ENCODE measurements at places on chromosomes 6 and 20.

DNA sequence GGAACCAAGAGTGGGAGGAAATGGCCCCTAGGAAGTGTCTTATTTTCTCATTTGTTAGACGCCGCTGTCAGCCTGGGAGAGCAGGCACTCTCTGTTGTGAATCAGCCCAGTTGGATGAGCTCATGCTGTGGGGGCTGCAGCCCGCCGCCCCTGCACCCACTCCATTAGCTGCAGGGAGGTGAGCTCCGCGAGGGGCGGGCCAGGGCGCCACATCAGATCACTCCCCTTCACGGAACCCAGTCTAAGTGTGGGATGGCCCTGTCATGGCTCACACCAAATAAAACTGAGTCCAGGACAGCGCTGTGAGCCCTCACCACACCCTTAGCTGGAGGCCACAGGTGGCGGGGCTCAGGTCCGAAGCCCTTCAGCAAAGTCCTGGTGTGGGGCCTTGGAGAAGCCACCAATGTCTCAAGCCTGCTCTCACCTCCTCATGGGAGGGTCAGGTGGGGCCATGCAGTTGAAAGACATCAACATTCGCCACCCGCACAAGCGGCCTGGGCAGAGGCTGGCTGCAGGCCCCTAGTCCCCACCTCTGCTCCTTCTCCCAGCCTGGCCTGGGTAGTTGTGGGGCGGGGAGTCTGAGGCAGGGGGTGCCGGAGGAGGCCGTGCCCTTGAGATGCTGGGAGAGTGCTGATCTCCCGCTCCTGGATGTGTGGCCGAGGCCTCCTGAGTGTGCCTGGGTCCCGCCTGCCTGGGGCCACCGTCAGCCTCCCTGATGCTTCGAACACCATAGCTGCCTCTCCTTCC is 66.2 kb upstream of the SLCO4A1 start:
- no peak for DNase-seq

DNA sequence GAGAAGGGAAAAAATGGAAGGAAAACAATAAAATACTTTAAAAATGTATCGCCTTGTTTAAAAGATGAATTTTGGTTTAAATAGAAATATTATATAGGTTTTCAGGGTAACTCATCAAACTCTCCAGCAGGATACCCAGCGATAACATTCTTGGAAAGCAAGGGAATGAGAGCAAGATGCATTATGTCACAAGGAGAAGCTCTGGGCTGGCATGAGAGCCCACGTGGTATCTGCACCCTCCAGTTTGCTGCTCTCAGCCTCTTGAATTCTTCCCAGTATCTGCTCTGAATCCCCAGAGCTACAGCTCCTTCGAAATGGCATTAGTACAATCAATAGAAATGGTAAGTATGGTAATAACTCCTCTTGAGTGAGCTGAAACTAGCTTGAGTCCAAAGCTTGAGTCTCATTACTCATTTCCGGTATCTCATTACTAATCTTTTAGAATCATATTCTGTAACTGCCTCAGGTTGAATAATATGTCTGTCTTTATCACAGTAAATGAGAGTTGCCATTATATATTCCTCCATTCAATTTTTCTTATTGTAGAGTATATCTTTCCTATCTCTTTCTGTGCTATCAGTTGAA is 4.9 kb upstream of the TMEM242 start:
- DNase-seq, result peak; percentile 32

DNA sequence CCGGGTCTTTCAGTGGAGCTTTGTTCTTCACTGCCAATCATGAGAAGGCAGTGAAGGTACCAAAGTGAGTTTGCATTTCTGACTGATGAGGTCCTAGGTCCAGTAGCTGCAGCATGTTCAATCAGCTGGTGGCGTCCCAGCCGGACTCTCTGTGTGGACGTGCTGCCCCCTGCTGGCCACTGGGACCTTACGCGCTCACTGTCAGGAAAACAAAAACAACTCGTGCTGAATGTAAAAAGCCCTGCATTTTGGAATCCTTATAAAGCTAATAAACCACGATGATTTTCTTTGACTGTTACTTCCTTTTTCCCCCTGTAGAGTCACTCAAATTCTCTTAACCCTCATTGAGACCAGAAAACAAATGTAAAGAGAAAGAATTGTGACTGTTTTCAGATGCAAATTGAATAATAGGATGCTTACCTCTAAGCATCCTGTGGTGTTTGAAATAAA is 4.9 kb upstream of the CD24 start:
- peak; percentile 65 for DNase-seq

DNA sequence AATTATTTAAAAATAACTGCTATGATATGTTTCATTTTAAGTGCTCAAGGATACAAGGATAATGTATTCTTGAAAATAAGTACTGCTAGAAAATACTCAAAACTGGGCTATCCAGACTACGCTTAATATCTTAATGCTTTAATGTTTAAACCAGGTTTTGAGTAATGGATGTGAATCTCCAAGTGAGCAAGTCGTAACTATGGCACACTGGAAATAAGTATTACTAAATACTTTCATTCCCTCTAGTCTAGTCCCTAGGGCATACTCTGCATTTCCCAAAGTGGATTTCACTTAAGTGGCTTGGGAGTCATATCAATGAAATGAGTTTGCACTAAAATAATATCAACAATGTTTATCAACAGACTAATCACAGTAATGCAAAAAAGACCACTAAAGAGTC is 48.1 kb downstream of the HMGCLL1 start:
- DNase-seq, result no peak

DNA sequence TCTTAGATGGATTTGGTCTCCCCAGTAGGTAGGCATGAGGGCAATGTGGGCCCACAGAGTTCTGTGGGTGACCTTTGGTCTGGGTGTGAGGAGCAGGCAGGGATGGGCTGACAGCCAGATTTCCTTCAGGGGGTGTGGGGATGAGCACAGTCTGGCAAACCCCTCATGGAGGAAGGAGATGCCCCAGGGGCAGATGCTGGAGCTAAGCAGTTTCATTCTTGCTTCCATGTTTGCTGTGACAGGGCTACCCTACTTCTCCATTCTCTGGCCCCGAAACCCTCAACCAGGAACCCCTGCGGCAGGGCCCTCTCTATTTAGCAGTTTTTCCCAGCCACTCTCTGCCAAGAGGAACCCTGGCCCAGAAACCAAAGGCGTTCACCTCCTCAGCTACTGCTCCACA is 40.4 kb downstream of the GCLC start:
- no peak for DNase-seq

DNA sequence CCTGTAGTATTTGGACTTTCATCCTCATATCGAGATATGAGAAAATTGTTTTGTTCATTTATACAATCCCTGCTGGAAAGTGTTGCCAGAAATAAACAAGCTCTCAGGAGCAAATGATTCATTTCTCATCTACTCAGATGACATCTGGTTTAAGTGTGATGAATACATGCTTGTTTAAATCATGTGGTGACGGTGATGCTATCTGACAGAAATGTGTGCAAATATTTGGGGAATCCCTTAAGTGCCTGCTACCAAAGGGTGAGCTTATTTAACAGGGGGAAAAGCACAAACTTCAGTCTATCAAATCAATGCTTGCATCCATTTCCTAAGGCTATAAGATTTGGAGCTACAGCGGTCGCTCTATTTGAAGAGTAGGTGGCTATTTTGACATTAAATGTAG is 368.3 kb upstream of the SASH1 start:
- no peak for DNase-seq

- no peak for DNase-seq
Measured at GRCh38 chr20:50586531-50587232, 76.5 kb downstream of the PTPN1 start.

- no peak for DNase-seq
Measured at GRCh38 chr20:51164731-51165130, 141.8 kb upstream of the KCNG1 start.

- DNase-seq, result no peak
Measured at GRCh38 chr6:56484669-56485068, 158.0 kb downstream of the DST start.

DNA sequence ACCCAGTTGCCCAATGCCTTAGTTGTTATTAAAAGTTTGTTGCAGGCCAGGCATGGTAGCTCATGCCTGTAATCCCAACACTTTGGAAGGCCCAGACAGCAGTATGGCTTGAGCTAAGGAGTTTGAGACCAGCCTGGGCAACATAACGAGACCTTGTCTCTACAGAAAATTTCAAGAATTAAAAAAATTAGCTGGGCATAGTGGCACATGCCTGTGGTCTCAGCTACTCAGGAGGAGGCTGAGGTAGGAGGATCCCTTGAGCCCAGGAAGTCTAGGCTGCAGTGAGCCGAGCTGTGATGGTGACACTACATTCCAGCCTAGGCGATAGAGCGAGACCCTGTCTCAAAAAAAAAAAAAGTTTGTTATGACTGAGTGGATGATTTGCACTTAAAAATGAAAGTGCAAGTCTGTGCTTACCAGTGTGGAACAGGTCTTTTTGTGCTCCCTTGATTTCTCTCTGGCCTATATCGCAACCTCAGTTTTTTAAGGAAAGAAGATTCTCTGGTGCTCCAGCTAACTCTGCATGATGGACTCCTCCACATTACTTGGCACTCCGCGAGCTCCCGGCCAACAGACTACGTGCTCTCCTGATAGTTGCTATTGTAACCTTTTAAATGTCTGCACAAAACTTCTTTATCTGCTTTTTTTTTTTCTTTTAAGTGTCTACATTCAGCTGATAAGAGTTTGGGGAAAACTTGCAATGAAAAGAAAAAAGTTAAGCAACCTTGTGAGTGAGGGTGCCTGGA is 22.1 kb downstream of the ZKSCAN3 start:
- no peak for DNase-seq

- peak; percentile 79 for DNase-seq
Measured at GRCh38 chr20:10637031-10637559, 36.7 kb downstream of the JAG1 start.

DNA sequence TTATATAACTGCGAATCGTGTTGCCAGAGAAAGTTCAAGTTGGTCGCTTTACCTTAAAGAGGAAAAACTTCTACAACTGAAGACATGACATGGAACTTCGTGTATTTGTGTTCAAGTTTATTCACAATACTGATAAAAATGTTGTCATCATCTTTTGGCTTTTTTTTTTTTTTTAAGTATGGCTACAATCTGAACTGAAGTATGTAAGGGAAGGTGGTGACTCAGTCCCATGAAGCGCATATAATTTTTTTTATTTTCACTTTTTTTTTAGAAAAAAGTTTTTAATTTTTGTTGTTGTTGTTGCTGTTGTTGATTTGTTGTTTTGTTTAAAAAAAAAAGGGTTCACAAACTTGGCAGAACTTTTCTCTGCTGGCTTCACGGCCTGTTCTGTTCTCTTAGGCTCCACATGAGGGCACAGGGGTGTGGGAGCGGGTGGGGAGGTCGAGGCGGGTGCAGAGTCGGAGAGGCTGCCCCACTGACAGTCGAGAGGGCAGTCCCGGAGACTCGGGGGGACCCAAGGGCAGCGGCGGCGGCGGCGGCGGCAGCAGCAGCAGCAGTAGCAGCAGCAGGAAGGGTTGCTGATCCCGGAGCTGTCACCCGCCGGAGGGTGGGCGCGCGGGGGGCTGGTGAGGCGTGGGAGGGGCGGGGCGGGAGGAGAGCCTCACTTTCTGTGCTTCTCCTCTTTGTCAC is 17.0 kb downstream of the TFAP2A start:
- no peak for DNase-seq

DNA sequence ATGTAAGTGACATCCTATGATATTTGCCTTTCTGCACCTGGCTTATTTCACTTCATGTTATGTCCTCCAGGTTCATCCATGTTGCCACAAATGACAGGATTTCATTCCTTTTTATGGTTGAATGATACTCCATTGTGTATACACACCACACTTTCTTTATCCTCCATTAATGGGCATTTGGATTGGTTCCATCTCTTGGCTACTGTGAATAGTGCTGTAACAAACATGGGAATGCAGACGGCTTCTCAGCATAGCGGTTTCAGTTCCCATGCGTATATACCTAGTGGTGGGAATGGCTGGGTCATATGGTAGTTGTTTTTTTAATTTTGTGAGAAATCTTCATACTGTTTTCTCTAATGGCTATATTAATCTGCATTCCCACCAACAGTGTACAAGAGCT is 14.8 kb downstream of the MTHFD1L start:
- no peak for DNase-seq

DNA sequence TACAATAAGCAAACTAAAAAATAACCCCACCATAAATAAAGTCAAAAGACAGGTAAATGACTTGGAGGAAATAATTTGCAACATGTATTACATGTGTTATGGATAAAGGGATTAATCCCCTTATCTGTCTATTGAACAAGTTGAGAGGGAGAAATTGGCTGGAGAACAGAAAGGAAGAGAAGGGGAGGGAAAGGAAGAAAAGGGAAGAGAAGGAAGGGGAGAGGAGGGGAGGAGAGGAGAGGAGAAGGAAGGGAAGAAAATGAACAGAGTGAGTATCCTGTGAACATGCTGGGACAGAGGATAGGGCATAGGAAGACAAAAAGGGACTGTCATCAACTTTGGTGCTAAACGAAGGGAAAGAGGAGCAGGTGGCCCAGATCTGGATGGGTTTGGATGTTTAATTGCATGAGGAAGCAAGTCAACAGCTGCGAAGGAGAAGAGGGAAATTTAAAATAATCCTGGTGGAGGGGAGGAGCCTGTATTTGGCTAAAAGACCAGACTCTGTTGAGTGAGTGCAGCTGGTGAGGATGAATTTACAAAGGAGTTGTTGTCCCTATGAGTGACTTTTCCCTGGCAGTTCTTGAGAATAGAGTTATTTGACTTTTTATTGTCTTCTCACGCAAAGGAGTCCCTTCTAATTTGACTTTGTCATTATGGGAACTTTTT is 14.2 kb upstream of the SHLD1 start:
- DNase-seq, result no peak

- DNase-seq, result no peak
Measured at GRCh38 chr20:42118409-42119125, 500.4 kb upstream of the CHD6 start.

DNA sequence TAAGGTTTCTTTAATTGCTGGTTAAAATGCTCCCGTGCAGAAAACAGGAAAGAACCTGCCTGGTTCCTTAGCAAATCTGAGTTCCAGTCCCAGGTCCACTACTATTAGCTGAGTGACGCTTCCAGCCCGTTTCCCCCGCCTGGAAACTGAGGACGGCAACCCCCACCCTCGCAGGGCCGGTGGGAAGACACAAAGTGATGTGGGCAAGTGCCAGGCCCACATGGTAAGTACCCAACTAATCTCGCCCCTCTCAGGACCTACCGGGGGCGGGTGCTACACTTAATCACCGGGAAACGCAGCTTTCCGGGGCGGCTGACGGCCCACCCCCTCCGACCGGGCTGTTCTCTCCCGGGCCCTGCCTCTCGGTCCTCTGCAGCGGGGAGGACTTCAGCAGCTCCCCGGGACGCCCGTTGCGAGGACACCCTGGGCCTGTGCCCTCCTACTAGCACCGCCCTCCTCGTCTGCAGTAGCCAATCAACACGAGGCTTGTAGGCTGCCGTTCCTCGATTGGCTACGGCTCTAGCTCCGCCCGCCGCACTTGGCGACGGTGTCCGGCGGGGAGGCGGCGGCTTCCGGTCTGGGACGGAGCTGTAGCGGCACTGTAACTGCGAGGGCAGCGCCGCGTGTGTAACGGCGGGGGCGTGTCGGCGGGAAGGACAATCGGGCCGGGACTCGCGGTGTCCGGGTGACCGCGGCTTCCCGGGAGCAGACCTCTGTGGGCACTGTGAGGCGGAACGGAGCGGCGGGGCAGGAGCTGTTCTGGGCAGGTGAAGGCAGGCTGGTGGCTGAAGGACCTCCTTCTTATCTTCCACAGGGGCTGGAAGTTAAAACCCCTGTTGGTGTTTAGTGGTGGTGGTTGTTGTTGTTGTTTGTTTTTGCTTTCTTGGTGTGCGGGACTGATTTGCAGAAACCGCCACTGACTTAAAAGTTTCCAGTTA is at the start of gene ZBTB9:
ZBTB9 (plus strand) TSS at position 568 of the 938 bp plus-strand sequence. CDS start 525 bp downstream, outside the sequence.
- DNase-seq, result peak; percentile 89

- no peak for DNase-seq
Measured at GRCh38 chr6:29826271-29826670, 1.4 kb upstream of the HLA-G start.

Measured in dermis microvascular lymphatic vessel endothelial cell (primary cell).